ENCODE measurements at places on chromosomes 12 and 14. TPM values are rescaled to one million over a fixed set of nuclear protein-coding genes. Genes with fewer than 3 reads are reported as not detected.

The CLSTN3 gene
- total RNA-seq = 14.3 TPM

The P2RX2 gene
- not detected for total RNA-seq

The PLEKHH1 gene
- total RNA-seq = 4.2 TPM

The A2ML1 gene
- not detected for total RNA-seq

The B3GNT4 gene
- total RNA-seq = 0.54 TPM

The BDKRB1 gene
- total RNA-seq = 0.86 TPM

The RILPL2 gene
- total RNA-seq = 1.4 TPM

The SRGAP1 gene
- total RNA-seq = 10.6 TPM
